Epithelial cell of proximal tubule (primary cell): ENCODE measurements at places on chromosomes 16 and 17.

- DNase-seq = no peak
Observed at GRCh38 chr16:53530046-53530445, 27.0 kb upstream of the AKTIP start.

GRCh38 chr17:1573932-1574696, 11.5 kb upstream of the PITPNA start:
- no peak for DNase-seq

DNA sequence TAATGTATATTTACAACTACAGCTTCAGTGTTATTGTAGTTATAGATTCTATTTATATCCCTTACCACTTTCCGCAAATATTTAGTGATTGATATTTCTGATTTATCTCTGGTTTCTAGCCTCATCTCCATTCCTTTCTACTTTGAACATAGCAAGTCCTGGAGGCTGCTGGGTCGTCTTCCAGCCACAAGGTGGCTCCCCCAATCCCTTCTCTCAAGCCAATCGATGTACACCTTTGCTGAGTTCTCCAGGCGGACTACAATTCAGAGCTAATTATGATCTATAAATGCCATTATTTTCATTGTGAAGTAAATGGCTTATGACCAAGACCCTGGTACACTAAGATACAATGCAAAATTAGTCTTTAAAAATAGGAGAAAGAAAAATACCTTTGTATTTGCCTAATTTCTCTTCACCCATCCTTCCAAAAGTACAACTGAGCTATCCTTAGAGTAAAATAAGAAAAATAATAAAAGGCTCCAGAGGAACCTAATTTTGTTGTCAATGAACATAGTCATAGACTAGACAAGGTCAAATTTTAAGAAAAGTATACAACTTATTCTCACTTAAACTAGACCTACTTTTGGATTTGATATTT, 122.1 kb downstream of the SKAP1 start:
- DNase-seq = peak; percentile 13

DNA sequence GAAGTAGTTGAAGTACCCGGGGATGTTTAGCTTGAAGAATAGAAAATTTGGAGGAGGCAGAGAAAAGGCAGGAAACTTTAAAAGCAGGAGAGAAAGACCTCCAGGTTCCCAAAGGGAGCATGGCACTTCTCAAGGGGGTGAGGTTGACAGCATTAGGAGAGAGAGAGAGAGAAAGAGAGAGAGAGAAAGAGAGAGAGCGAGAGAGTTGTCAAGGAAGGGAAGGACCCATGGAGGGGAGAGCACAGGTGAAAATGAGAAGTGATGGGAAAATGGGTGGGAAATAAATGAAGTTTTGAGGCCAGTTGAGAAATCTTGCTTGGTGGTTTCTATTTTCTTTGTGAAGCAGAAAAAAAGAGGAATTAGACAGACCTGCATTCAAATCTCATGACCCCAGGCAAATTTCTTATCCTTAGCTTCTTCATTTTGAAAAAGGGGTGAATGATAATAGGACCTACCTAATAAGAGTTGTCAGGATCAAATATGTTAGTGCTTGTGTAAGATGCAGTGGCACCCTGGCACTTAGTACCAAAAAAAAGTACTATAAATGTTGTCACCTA, 24.0 kb downstream of the PRKCB start:
- no peak for DNase-seq

DNA sequence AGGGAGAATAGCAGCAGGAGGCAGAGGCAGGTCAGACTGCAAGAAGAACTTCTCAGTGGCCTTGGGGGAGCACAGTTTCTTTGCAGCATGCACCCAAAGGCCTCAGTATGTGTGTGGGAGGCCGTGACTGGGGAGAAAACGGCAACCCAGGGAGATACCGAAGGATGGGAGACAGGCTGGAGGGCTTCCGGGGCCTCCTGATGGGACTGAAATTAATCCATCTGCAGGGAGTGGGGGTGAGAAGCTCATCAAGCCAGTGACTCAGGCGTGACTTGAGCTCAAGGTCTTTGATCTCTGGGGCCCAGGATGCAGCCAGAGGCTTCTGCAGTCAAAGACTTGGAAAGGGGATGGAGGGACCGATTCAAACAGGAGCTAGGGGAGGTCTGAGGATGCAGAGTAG, 5.1 kb upstream of the C17orf113 start:
- no peak for DNase-seq

GRCh38 chr17:12133183-12133582, 112.5 kb downstream of the MAP2K4 start:
- DNase-seq = no peak

DNA sequence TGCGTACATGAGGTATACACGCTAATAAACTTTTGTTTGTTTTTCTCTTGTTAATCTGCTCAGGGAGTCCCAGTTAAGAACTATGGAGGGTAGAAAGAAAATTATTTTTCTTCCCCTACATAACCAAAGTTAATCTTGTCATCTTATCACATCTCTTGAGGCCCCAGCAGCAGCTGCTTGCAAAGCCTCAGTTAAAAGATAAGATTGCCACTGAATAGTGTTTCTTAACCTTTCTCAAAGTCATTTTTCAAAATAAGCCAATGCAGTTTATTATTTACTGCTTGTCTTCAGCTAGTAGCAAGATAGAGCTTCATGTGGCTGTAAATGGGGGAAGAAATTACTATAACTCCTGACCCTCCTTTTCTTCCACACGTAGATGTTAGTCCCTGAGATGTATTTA, 21.5 kb upstream of the APOH start:
- DNase-seq = no peak

DNA sequence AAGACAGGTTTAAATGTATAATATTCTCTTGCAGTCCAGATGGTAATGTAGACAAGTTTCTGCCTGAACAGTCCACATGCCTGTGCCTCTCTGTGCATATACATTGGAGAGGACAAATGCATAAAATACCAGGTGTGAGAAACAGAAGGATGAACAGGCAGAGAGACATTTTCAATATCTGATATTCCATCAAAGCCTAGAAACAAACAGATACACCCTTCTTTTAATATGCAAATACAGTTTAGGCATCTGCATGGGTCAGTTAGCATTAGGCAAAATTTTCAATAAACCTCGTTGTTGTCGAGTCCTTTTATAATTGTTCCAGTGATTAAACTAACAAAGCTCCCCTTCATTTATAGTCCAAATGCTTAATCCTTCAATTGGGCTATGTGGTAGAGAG, 897 bp downstream of the OMG start:
- DNase-seq = no peak

GRCh38 chr17:59666235-59666634, 41.0 kb downstream of the PTRH2 start:
- no peak for DNase-seq

DNA sequence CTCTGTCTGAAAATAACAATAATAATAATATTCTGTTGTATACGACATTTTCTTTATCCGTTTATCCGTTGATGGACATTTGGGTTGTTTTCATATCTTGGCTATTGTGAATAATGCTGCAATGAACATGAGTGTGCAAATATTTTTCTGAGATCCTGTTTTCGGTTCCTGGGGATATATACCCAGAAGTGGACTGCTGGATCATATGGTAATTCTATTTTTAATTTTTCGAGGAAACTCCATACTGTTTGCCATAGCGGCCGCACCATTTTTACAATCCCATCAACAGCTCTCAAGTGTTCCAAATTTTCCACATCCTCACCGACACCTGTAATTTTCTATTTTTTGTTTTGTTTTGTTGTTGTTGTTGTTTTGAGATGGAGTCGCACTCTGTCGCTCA, 5.3 kb upstream of the PRSS41 start:
- no peak for DNase-seq

DNA sequence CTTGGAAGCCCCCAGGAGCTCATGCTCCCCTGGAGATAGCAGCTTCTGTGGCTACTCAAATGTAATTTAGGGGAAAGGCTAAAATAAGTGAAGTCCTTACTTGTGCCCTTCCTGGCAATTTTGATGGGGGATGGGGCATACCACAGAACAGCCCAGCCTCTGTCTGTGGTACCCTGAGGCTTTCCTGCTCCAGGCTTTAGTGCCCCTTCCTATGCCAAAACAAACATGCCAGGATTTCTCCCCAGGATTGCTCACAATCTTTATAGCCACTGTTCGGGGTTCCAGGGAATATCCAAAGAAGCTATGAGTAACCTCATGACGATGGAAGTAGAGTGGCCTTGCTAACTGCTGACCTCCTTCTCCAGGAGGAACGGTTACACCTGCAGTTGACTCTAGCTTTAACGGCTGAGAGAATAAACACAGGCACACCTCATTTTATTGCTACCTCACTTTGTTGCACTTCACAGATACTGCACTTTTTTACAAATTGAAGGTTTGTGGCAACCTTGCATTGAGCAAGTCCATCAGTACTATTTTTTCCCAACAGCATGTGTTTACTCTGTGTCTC, 24.9 kb downstream of the CCL4 start:
- no peak for DNase-seq

DNA sequence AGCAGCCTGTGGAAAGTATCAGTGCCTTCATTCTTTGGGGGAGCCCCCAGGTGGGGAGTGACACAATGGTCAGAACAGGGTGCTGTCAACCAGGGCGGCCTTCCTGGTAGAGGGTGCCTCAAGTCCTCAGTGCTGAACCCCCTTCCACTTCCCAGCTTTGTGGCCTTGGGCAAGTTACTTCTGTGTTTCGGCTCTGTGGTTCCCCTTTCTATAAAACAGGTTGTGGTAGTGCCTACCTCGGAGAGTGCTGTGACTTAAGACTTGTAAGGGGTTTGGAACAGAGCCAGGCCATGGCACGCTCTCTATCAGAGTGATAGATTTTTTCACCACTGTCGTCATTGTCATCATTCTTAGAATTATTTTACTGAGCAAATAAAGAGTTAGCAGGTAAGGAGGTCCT, 141.1 kb downstream of the CCDC182 start:
- no peak for DNase-seq

- no peak for DNase-seq
Observed at GRCh38 chr17:1769822-1770477, 8.1 kb downstream of the SERPINF1 start.

DNA sequence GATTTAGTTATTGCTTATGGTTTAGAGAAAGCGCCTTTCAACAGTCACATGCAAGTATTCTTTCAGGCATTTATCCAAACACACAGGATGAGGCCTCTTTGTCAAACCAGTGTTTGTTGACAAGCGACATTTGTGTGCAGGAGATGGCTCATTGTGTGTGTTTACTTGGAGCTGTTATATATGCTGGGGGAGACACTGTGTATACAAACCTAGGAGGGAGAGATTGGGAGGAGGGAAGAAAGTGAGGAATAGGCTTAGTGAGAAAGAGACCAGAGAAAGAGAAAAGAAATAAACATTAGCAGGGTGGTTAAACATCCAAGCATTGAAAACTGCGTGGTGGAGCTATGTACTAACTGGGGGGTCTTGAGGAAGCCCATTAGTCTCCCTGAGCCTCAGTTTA, 437.6 kb downstream of the MAF start:
- DNase-seq = no peak

DNA sequence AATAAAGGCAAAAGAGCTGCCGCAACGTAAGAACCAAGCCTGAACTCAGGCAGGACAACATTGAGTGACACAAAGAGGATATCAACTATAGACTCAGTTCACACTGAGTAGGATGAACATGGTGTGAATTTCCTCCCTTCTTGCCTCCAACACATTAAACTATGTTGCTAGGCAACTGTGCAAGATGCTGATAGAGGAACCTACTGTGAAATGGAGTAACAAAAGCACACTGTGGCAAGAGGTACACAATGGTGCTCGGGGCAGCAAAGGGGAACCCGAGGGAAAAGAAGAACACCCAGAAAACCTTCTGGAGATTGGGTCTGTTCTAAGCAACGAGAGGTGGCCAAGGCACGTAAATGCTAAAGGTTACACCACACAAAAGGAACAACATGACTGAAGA, 34.1 kb downstream of the GRB2 start:
- no peak for DNase-seq

DNA sequence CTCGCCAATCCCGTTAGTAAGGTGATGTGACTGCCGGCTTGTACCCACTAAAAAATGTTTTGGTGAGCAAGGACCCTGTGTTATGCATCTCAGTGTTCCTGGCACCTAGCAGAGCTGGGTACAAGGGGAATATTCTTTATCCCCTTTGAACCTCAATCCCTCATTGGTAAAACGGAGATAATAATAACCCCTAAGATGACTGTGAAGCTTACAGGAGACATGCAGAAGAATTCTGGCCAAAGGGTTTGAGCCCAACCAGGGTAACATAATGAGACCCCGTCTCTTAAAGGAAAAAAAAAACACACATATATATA, 896 bp downstream of the GGA2 start:
- no peak for DNase-seq

GRCh38 chr16:30559690-30560089, 1.5 kb upstream of the ZNF764 start:
- DNase-seq = no peak

DNA sequence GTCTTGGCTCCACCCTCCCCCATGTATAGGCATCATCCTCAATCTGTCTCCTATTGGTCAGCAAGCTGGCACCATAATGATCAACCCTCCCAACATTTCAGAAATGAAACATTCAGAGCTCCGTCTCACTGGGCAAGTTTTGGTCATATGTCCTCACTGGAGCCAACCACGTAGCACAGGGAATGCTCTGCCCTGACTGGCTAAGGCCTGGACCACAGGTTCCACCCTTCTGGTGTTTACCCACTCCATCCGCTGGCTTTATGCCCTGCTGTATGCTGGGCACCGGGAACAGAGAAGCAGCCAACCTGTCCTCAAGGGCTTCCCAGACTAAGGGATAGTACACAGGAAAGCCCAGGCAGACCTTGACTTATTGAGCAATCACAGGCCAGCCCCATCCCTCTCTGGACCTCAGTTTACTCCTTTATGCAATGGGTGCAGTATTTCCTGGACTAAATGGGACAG, 20.5 kb downstream of the MYO15A start:
- no peak for DNase-seq

- peak; percentile 65 for DNase-seq
Observed at GRCh38 chr17:77831474-77832179, 126.9 kb upstream of the TNRC6C start.

DNA sequence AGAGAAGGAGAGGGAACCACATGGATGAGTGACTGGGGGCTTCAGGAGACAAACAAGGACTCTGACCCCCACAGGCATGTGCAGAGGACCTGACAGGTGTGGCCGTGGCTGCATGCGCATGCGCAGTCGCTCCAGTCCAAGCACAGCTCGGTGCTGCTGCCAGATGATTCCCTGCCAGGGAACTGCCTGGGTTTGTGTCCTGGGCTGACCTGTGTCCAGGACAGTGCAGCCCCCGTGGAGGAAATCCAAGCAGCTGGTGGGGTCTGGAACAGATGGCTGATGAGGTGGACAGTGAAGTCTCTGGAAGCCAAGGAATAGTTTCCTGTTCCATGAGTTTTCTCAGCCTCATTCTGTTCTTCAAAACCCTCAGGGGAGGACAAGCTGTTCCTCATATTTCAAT, 27.3 kb downstream of the LASP1 start:
- no peak for DNase-seq

- no peak for DNase-seq
Observed at GRCh38 chr16:28913946-28914724, 10.9 kb downstream of the RABEP2 start.
